ENCODE measurements at places on chromosomes 6 and 20.

DNA sequence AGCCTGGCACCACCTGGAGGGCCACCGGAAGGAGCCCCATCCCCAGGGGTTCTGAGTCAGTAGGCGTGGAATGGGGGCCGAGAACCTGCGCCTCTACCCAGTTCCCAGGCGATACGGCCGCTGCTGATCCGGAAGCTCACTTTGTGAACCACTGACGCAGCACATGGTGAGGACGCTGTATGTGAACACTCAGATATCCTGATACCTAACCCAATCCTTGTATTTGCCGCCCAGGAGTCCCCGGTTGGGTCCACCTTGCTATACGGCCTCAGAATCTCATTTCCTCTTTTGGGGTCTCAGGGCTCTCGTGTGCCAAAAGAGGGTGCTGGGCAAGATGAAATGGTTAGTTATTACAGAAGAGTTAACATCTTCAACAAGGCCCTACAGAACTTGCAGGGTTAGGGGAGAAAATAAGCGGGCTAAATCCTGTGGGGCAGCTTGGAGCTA is 604 bp upstream of the RAB5IF start:
- peak; percentile 25 for DNase-seq

DNA sequence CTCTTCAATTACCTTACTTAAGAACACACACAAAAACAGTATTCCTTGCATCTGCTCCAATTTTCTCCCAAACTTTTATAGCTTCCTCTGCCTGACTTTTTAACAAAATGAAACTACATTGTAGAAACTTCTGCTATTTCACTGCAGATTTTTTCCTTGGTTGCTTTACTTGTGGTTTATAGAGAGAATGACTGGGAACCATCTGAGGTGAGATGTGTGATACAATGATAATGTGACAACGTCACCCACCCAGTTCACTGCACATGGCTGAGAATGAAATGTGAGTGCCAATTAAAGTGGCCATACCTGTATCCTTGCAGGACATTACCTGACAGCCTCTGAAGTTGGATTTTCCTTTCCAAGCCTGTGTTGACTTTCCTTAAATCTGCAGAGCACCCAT is 258.4 kb downstream of the CD83 start:
- no peak for DNase-seq

DNA sequence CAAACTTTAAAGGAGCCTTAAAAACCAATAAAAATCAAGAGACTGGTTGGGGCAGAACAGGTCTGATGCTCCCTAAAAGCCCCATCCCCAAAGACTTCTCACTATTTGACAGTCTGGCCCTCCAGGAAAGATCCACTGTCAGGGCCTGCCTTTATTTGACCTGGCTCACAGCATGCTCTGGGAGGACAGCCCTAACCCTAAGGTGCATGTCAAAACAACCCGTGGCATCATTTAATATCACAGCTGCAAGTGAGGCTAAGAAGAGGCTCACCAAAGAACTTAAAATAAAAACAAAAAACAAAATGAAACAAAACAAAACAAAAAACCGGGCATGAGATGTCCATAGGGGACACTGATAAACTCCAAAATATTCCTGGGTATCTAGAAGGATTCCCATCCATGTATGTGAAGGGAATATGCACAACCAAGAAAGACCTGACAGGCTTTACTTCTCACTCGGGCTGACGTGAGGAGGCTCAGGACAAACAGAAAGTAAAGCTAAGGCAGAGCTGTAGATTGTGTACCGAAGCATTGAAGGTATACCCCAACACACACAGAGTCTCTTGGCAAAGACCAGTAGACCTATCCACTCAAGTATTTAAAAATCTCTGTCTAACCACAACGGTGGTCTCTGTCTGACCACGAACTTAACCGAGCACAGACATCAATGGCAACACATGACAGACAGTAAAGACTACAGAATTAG is 57.3 kb downstream of the AHI1 start:
- no peak for DNase-seq

DNA sequence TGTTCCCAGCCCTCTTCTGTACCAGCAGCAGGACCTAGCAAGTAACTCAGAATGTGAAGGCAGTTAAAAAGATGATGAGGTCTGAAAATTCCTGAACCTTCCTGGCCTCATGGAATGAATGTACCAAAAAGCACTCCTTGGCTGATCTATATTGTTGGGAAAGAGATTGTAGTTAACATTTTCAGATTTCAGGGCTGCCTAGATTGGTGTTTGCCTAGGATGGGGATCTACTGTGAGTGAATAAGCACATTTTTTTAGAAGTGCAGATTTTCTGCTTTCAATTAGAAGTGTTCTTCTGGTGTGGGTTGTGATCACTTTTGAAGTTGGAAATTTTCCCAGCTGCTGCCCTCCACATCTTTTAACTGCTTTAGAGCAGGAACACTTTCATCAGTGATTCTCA is 6.2 kb downstream of the MYLIP start:
- DNase-seq: no peak

- no peak for DNase-seq
These were observed 50.2 kb downstream of the GFRA4 start for GRCh38 chr20:3612795-3613572.

DNA sequence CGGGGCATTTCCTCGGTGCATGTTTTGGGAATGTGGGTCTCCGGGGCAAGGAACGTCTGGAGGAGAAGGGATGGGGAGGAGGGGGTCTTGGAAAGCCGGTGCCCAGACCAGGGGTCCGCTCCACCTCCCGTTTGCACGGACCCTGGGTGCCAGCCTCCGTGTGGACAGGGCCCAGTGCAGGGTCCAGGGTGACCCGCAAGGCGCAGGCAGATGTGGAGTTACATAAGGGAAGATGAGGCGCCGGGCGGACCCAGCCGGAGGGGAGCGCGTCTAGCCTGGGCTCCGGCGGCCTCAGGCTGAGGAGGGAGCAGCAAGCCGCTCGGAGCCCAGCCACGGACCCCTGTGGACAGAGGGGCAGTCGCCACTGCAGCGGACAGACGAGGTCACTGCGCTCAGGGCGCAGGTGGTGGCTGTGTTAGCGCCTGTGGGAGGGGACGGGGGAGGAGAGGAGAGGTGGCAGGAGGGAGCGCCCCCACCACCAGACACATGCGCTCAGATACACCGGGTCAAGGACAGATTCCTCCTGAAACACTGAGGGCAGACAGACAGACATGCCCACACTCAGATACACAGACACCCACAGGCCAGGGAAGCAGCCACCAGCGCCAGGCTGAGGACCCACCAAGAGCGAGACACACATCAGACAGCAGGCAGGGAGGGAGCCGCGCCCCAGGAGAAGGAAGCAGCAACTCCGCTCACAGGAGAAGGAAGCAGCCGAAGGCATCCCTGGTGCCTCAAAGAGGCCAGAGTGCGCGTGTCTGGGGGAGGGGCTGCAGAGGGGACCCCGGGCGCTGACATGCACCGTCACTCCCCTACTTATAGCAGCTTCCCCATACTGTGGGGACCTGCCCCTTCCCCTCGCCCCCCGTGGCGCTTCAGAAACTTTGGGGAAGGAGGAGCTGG is 839 bp upstream of the HRH3 start:
- DNase-seq: no peak

DNA sequence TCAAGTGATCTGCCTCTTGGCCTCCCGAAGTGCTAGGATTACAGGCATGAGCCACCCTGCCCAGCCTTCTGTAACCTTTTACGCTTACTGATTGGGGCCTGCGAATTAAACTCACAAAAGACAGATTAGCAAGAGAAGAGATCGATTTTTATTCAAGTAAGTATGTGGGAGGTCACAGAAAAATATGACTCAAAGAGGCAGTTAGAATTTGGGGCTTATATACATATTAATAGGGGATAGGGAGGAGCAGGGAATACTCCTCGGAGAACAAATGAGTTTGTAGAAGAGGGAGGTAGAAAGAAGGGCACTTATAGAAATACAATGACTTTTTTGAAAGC is 78.9 kb downstream of the CD24 start:
- DNase-seq: no peak

- no peak for DNase-seq
These were observed 59.2 kb downstream of the PTPRA start for GRCh38 chr20:2932498-2932897.

DNA sequence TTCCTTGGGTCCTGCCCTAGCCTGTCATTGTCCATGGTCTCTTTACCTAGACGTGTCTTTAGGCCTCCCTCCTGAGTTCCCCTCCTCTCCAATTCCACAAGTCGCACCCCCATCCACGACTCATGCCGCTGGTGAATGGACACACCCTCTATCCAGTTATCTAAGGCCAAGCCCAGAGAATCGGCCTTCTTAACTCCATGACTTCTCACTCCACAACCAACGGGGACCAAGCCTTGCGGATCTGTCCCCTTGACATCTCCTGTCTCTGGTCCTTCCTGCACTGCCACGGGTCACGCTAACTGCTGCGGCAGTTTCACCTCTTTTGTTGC is 7.0 kb upstream of the RREB1 start:
- no peak for DNase-seq

- no peak for DNase-seq
These were observed 102.3 kb upstream of the IMPG1 start for GRCh38 chr6:76174722-76175121.

DNA sequence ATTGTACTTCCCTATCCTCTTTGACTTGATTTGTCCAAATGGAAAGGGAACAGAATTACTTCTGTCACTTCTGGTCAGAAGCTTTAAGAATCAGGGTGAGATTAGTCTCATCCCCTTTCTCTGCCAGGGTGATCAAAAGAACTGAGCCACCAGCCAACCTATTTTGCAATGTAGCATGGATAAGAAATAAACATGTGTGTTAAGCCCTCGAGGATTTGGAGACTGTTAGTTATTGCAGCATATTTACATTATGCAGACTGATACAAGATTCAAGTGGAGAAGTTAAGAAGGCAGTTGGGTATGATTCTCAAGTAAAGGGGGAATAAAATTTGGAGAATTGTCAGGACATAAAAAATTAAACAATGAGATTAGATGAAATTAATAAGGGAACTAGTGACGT is 106.0 kb downstream of the FRK start:
- DNase-seq: no peak

DNA sequence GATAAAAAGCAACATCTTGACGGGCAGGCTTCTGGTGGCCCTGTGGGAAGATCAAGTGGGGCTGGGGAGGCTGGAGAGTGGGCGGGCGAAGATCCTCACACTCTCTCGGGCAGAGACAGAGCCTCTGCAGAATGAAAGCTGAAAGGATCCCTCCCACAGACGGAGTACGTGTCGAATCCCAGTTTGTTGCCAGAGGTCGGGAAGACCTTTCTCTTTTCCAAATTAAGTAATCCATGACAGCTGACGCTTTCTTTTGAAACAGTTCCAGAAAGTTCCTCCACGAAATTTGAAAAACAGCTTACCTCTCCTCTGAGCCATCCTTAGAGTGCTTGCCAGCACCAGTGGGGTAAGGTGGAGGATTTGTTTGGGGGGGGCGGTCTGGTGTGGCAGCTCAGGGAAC is 155.6 kb upstream of the SMLR1 start:
- DNase-seq: no peak

DNA sequence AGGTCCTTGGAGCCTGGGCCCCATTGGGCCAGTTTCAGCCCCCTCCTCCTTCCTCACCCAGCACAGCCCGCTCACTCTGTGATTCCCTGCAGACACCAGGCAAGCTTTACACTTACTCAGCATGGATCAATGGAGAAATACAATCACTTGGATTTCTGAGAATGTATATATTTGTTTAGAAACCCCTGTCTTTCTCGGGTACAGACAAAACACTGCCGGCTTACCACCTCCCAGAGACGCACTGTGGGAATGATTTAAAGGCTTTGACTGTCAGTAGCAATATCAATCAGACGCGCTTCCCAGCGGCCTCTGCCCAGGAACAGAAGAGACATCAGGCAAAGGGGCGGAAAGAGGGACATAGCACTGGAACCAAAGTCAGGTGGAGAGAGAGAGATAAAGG is 186.5 kb downstream of the MAFB start:
- no peak for DNase-seq

- DNase-seq: no peak
These were observed 227.5 kb upstream of the MYLIP start for GRCh38 chr6:15901141-15902115.

DNA sequence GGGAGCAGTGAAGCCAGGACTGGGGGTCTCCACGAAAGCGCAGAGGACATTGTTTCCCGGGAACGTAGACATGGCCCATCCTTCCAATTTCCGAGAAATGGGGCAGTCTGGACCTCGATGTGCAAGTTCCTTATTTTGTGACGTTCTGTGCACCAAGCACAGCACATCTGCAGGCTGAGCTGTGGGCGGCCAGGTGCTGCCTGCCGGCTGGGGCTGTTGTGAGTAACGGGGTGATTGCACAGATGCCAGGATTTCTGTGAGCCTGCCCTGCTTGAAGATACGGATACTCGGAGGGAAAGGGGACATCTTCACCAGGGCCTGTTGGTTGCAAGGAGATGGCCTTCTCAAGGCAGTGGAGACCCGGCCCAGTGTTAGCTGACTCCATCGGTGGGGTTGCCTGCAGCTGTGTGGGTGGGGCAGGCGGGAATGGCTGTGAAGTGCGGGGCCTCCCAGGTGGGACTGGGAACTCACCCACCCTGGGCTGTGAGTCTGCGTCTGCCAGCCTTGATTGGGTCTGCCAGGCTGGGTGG is 27.6 kb downstream of the CDH4 start:
- DNase-seq: no peak

Measured in stimulated activated CD4-positive, alpha-beta T cell treated with anti-CD3 and anti-CD28 coated beads, Interleukin-2, amount 100 ng/mL, for 48 hours (primary cell).